ENCODE measurements at places on chromosomes 11 and 22.

DNA sequence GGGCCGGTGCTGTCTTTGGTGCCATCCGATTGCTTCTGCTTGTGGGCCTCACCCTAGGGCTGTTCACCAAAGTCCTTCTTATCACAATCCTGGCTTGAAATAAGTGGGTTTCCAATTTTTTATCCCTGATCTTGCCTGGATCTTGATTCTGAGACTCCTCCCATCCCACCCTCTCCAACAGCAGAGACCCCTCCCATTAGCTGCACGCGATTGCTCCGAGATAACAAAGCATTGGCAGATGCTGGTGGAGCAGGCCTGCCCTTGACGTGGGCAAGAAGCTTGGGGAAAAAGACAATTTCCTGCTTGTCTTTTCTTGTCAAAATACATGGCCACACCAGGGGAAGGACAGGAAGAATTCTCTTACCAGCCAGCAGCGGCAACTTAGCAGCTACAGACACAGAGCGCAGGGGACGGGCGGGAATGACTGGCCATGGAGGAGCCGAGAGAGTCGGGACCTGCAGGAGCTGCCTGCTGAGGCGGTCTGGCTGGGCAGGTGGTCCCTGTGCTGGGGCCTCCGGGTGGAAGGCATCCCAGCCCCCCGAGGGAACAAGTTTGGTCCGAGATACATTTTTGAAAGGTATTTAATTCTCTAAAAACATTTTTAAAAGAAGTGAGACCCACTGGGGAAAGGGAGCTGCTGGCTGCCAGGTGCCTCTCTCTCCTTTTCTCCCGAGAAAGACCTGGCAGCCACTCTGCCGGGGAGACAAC, 9.7 kb upstream of the BID start:
- DNase-seq, result no peak

- DNase-seq, result no peak
Observed at GRCh38 chr11:6556139-6556949, 47.1 kb downstream of the RRP8 start.

DNA sequence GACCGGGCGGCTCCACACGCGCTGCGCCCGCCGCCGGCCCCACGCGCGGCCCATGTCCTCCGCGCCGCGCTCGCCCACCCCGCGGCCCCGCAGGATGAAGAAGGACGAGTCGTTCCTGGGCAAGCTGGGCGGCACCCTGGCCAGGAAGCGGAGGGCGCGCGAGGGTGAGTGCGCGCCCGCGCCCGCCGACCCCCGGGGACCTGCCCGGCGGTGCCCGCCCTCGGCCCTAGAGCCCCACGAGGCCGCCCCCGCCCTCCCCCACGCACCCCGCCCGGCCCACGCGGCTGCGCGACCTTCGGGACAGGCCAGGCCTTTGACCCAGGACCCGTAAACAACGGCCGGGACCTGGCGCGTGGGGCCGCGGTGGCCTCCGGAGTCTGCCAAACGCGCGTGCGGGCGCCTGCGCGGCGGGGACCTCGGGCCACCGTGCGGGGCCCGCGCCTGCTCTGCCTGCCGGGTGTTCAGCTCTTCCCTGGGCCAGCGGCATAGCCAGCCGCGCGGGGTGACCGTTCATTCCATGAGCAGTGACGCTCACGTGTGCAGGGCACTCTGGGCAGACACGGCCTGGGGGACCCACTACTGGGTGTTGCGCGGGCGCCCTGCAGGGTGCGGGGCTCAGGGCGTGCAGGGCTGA, at the start of gene PARVB:
PARVB (plus strand) TSS at position 15 of the 634 bp plus-strand sequence; CDS start at position 53, 38 bp downstream.
- DNase-seq, result no peak

DNA sequence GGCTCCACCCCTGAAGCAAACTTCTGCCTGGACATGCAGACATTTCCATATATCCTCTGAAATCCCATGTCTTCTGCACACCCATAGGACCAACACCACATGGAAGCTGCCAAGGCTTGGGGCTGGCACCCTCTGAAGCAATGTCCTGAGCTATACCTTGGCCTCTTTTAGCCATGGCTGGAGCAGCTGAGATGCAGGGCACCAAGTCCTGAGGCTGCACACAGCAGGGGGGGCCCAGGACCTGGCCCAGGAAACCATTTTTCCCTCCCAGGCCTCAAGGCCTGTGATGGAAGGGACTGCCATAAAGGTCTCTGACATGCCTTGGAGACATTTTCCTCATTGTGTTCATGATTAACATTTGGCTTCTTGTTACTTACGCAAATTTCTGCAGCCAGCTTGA, 34.5 kb downstream of the SYT9 start:
- DNase-seq, result no peak

- no peak for DNase-seq
Observed at GRCh38 chr11:61698173-61698948, 18.2 kb downstream of the DAGLA start.

Measured in lung (tissue), 17 donors.